ENCODE measurements at places on chromosomes 13 and 19.

DNA sequence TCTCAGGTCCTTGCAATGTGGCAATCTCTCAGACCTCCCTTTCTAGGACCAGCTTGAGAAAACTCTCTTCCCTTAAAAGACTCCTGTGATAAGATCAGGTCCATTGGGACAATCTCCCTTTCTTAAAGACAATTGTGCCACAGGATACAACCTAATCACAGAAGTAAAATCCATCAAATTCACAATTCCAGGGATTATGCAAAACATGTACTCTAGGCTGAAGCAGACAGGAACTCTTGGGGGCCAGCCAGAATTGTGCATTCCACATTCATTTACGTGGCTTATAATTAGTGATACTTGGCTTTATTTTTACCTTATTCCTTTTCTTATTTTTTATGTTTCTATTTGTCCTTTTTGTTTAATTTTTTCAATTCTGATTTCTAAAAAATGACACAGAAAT lies 257.9 kb downstream of the KLF12 start:
- no peak for DNase-seq

- DNase-seq: no peak
Observed at GRCh38 chr13:112522578-112522977, 65.4 kb downstream of the TUBGCP3 start.

GRCh38 chr13:28503182-28503967 lies 8.4 kb upstream of the FLT1 start:
- DNase-seq: no peak

- DNase-seq: no peak
Observed at GRCh38 chr13:81778350-81778749, 1437.4 kb upstream of the SPRY2 start.

GRCh38 chr13:112959206-112959605 lies 9.8 kb upstream of the MCF2L start:
- no peak for DNase-seq

DNA sequence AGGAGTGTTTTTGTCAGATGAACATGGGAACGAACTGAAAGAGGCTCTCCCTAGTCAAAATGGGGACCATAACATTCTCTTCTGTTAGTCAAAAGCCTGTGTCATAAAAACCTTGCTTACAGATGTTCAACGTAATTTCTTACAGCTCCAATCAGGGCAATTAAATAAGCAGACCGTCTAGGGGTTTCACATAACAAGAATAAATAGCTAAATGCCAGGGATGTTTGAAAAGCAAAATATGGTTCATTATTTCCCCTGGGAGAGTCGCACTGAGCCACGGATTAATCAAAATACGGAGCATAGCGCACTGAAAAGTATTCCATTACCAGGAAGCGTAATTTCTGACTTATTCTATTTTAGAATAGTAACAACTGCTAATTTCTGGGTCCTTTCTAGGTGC lies 63.7 kb upstream of the MRI1 start:
- no peak for DNase-seq
